Stimulated activated CD4-positive, alpha-beta T cell treated with anti-CD3 and anti-CD28 coated beads, Interleukin-4, amount 100 ng/mL, for 1 hour (primary cell): ENCODE measurements at places on chromosomes 7 and 10.

DNA sequence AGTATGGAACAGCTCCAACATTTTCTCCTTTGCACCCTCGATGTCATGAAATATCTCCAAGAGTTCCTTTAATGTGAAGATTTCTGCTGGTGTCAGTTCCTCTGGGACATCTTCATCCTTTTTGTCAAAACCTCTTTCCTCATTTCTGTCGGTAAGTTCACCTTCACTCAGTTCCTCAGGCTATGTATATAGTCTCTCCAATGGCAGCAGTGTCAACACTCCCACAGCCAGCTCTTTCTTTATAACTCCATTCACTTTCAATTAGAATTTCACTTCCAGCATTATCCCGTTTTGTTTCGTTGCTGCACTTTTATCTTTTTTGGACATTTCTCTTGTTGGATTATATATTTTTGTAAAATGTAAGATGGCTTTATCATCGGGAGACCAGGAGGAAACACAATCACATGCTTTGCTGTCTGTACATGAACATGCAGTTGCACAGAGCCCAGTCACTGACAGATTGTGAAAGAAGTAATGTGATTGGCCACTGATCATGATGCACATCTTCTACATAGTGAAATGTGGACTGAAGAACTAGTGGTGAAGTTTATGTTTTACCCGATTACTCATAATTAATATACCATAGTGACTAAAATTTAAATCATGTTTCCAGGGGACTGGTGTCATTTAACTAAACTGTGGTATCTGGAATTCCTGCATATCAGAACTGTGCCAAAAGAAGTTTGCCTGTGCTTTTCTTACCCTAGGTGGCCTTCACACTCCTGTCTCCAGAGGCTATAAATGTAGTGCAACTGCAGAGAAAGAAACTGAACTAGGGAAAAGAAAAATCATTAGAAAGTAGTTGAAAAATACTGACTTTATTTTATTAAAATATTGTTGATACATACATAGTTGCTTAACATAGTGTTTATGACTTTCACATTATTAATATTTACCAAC is 289.6 kb downstream of the PPP1R3A start:
- no peak for DNase-seq

- DNase-seq: no peak
These were observed 555.0 kb downstream of the TNS3 start for GRCh38 chr7:47026780-47027361.

- no peak for DNase-seq
These were observed 24.5 kb downstream of the STEAP1 start for GRCh38 chr7:90178679-90179278.

GRCh38 chr7:4610768-4611467 is 71.2 kb upstream of the FOXK1 start:
- DNase-seq: peak; percentile 20

GRCh38 chr7:139557857-139558581 is 34.5 kb downstream of the CLEC2L start:
- DNase-seq: no peak

DNA sequence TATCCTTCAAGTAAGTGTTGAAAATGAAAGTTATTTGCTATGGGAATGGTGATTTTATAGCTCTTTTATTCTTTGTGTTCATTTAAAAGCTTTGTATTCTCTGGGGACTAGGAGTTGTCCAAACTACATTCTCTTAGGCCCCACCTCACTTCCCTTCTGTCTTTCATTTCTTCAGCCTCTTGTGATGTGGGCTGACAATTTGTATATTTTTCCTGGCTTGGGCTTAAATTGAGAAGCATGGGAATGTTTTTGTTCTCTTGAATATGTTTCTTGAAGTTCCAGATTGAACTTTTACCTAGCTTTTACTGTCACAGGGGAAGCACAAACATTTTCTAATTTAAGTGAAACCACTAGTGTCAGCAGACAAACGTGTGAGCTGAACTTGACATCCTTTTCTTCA is 27.9 kb downstream of the BBS9 start:
- DNase-seq: no peak

DNA sequence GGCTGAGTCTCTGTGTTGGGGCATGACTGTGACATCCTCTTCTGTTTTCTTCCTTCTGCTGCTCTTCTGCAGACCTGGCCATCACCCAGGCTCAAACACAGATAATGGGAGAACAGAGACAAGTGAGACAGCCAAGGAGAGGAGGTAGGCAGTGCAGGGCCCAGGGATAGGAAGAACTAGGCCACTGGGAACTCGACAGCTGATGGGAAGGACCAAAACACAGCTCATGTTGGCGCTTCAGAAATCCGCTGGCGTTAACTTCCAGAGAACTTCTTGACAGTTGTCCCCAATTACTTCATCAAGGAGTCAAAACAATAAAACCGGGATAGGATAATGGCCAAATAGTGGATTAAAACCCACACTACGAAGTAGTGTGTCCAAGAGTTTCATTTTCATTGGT is 97.0 kb upstream of the PALS2 start:
- no peak for DNase-seq

DNA sequence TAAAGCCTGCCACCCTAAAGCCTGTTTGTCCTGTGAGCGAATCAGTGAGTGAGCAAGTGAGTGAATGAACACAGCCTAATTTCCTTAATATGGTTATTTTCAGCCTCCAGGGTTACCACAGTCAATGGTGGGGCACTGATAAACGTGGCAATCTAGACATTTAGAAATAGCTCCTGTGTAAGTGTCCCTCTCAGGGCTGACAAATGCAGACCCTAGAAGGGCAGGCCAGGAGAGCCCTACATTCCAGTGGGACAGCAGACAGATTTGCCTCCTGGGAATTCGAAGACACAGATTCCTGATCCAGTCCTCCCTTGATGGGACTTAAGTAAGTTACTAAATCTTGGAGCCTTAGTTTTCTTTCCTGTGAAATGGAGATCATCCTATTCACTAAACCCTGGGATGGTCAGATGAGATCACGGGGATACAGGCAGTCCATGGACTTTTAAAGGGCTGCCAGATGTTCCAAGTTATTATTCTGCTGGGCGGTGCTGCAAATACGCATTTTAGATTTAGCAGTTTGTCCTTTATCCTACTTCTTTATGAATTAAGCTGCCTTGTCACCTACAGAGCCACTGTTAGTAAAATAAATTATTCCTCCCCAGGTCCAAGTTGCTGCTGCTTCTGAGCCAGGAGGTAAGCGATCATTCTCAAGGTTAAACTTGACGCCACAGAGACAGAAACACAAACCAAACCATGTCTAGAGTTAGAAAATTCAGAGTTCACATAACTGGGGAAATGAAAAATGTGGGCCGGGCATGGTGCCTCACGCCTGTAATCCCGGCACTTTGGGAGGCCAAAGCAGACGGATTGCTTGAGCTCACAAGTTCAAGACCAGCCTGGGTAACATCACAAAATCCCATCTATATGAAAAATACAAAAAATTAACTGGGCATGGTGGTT is 54.8 kb upstream of the TM9SF3 start:
- DNase-seq: no peak

DNA sequence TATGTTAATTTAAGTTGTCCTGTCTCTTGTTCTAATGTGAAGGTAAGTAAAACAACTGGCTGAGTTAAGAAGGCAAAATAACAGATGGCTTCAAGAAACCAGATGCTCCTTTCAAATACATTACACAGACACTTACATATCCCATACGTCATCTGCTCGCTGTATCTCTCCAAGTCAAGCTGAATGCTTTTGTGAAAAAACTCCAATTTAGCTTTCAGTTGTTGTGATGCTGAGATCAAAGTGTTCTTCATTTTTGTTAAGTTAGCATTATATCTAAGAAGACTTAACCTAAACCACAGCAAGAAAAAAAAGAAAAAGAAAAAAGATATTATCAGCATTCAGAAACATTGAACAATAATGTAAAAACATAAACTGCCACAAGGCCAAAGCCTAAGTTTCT is 18.5 kb upstream of the ERLIN1 start:
- no peak for DNase-seq

DNA sequence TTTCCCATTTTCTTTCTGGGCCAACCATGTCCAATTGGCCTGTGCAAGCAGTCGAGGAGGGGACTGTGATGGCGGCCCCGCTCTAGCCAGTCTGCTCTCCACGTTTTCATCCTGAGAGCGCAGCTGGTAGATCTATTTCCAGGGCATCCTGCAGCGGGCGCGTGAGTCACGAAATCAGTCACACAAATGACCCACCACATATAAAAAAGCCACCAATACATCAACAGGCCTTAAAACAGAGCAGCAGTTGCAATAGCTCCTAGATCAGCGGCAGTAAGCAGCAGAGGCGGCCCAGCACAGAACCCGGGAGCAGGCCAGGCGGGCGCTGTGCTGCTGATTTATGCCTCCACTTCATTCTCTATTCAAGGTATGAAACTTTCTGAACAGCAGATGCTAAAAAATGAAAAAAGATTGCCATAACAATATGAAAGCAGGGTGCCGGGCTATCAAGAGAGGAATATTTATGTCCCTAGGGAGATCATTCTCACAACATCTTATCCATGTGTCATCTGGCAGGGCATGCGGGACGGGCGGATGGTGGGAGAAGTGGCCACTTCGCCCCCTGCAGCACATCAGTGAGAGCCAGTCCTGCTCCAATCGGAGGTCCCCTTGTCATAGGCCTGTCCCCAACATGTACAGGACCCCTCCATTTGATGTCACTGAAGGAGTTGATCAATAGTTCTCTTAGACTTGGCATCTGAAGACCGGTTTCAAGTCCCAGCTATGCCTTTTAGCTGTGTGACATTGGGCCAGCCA is 98.0 kb upstream of the GPR26 start:
- DNase-seq: no peak

GRCh38 chr7:136064627-136065237 is 87.6 kb upstream of the MTPN start:
- DNase-seq: no peak

DNA sequence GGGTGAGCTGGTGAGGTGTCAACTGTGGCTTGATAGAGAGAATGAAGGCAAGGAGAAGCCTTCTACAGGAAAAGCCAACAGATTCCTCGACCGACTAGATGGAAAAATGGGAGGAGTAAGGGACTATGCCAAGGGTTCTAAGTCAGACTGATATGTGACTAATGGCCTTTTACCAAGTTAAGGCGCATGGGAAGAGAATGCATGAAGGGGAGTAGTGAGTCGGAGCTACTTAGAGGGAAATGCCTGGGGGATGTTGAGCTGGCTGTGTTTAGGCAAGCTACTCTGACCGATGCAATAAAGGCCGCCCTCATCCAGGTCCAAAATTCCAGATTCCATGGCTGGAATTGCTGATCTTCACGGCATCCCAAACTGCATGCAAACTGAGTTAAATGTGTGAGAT is 48.2 kb downstream of the APBB1IP start:
- DNase-seq: no peak

GRCh38 chr10:50653142-50653541 is 29.4 kb upstream of the SGMS1 start:
- DNase-seq: no peak

DNA sequence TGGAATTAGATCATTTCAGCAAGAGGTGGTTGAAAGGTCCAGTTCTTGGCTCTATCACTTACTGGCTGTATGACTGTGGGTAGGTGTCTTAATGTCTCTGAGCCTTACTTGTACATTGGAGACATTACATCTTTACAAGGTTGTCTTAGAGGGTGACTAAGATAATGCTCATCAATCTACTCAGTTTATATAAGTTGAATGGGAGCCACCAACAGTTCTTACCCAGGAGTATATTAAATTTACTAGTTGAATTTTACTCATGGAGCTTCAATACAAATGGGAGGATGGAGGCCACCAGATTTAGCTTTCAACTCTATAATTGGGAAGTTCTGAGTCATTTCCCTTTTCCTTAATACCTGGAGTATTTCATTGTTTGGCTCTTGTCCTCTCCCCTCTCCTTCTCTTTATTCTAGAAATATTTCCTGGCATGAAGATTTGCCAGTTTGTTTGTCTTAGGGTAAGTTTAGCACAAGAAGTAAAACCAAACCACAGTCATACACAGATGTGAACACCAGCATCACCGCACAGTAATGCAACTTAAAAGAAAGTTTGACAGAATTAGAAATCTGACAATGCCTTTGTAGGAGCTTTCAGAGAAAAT is 222.8 kb downstream of the LRMDA start:
- no peak for DNase-seq

DNA sequence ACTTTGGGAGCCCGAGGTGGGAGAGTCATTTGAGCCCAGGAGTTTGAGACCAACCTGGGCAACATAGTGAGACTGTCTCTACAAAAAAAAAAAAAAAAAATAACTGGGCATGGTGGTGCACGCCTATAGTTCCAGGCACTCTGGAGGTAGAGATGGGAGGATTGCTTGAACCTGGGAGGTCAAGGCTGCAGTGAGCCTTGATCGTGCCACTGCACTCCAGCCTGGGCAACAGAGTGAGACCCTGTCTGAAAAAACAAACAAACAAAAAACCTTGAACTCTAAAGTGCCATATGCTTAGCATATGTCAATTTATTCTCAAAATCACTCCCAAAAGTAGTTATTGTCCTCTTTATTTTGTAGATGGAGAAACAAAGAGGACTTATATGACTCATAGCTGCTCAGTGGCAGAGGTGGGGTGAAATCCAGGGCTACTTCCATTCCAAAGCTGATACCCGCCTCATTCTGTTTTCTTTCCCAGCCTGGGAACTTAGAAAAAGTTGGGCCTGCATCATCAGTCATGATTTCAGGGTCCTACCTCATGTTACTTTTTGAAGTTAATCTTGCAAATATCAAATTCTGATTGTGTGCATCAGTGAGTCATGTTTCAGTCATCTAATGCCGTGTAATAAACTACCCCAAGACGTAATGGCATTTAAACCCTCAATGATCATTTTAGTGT is 13.3 kb downstream of the DHTKD1 start:
- no peak for DNase-seq
